ENCODE measurements at places on chromosomes 5 and 9.

DNA sequence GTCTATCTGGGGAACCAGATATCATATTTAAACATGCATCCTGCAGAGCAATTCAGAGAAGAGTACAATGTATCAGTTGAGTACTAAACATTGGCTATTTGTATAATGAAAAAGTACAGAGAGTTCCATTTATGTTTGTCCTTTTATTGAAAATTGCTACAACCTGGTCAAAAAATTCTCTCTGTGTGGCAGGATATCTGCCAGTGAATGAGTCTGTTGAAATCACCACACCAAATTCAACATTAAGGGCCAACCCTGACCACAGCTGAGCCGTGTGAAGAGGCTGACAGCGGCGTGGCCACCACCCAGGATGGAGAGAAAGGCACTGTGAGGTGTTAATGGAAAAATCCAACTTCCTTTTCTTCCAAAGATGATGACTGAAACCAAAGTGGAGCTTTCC lies 422.7 kb upstream of the PIK3R1 start:
- DNase-seq: no peak

- no peak for DNase-seq
Observed at GRCh38 chr5:126868338-126869004, 91.5 kb downstream of the LMNB1 start.

- DNase-seq: no peak
Observed at GRCh38 chr9:79651251-79651795, 79.6 kb downstream of the TLE4 start.

DNA sequence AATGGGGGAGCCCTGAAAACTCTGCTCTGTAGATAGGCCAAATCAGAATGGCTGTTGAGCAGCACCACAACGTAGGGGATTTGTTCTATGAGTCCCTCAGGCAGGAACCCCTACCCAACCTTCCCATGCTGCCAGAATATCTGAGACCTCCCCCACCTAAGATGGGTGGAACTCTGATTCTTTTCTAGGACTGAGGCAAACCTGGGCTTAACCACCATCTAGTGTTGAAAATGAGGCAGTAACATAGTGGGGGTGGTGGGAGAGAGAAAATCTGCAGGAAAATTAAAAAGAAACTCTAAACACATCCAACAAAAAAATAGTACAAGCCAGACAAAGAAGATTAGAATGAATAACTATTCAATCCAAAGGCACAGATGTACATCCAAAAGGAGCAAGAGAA lies 228.4 kb downstream of the ATPSCKMT start:
- DNase-seq: no peak

- no peak for DNase-seq
Observed at GRCh38 chr9:117231012-117231411, 183.8 kb downstream of the ASTN2 start.

DNA sequence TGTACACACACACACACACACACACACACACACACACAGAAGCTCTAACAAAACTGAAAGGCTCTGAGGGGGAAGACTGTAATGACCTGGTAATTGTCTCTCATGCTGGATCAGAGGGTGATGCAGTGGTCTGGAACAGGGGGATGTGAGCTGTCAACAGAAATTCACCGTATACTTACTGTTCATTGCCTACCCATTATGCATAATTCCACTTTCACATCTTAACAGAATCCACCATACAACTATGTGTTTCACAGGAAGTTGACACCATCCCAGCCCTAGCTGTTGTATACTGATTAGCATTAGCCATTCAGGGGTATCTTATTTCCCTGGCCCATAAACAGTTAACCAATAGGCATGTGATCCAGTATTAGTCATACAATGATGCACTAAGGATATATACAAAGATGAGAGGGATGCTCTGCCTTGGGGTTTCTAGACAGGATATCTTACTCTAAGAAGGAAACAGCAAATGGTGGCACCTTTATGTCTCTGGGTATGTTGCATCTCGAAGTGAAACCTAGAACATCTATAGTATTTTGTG lies 396.5 kb upstream of the BRINP1 start:
- no peak for DNase-seq

DNA sequence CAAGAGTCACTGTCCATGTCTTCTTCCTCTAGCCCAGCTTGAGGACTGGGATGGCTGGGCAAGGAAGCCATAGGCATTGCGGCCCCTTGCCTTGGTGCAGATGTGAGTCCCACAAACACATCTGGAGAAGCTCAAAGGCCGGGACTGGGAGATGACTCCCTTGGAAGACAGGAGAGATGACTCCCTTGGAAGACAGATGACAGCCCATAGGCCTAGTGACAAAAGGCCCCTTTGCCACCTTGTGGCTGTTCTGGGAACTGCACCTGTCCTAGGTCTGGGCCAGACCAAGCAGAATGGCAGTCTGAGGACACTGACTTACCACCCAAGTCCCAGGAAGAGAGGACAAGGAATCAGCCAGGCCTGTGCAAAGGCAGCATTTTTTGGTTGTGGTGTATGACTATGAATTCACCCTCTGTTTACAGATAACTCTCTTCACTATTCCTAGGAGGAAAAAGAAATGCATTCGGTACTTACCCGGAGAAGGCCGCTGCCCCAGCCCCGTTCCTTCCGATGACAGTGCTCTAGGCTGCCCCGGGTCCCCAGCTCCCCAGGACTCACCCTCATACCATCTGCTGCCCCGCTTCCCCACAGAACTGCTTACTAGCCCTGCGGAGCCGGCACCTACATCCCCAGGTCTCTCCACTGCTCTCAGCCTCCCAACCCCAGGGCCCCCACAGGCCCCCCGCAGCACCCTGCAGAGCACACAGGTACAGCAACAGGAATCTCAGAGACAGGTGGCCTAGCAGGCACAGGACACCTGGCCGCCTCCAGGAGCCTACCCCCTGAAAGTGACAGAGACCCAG lies 30.8 kb downstream of the SKP1 start:
- DNase-seq: peak; percentile 58

GRCh38 chr5:41193456-41194205 lies 19.7 kb downstream of the C6 start:
- no peak for DNase-seq

- DNase-seq: peak; percentile 27
Observed at GRCh38 chr9:36728651-36729520, 156.2 kb downstream of the MELK start.

GRCh38 chr5:1894243-1894642 lies 11.5 kb upstream of the IRX4 start:
- DNase-seq: no peak

DNA sequence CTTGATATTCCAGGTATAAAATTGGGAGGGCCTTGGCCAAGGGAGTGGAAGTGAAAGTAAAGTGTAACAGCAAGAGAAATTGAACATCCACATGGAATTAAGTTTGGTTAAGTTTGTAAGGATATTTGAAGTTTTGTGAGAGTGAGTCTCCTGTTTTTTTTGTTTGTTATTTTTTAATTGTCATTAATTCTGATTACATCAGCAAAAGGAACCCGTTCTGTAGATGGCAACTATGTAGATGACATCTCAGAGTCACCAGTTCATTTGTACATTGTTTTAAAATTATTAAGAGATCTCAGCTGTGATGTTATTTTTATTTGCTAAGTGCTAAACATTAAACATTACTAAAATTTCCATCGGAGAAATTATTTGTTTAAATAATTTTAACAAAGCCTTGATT lies 65.2 kb downstream of the XRCC4 start:
- DNase-seq: no peak

- DNase-seq: no peak
Observed at GRCh38 chr9:96423985-96424336, 5.8 kb upstream of the ZNF367 start.

DNA sequence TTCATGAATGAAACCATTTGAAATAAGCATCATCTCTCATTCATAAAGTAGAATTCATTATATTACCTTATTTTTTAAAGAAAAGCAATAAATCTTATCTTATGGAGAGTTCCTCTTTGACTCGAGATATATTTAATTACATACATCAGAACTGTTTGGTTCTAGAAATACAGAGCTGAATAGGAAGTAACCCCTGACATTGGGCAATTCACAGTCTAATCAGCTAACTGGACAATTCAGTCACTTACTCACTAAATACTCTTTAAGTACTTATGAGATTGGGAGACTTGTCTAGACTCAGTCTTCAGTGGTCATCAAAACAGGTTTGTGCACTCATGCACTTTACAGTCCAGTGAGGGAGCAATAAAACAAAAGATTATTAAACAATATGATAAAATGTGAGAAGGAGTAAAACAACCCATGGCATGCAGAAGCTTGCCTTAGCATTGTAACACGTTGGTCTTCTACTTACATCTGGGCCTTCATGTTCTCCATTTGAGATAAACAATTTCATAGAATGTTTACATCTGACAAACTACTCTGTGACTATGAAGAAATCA lies 11.5 kb upstream of the FBXO38 start:
- DNase-seq: no peak

DNA sequence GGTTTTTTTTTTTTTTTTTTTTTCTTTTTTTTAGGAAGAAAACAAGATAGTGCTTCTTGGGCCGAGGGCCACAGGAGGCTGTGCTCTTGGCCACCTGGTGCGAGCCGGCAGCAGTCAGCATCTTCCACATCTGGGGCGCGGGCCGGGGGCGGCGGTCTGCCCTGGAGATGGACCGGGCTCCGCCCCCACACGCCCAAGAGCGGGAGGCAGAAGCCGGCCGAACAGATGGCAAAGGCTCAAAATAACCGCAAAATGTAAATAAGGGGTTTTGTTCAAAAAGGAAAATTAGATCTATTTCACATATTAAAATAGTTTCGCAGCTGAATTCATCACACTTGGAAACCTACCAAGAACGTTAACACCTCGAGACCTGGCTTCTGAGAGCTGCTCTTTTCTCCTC lies 51.5 kb upstream of the UBAC1 start:
- no peak for DNase-seq

DNA sequence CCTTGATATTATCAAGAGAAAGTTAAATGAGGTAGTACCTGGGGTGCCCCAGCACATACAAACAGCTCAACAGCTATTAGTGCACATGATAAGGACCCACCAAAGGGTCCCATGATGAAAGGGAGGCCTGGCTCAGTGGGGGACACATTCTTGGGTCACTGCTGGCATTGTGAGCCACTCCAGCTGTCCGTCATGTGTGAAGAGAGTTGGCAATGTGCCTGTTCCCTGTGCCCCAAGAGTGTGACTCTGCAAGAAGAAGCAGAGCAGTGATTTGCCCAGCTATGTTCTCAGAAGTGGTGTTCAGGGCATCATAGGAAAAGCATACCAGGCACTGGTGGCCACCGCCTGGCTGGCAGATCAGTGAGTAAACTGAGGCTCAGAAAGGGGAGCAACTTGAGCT lies 37.1 kb upstream of the TDRD7 start:
- DNase-seq: no peak

DNA sequence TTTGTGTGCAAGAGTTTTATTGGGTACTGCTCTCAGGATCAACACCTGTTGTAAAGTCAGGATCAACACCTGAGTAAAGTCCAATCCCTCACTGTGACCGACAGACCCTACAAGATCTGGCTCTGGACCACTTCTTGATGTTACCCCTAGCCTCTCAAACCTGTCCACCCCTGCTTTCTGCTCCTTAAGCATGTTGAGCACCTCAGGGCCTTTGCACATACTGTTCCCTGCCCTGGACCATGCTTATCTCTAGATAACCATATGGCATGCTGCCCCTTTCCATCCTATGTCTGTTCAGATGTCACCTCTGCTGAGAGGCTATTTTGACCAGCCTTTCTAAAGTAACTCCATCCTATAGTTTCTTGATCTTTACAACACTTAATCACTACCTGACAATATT lies 269.6 kb downstream of the SMARCA2 start:
- no peak for DNase-seq

DNA sequence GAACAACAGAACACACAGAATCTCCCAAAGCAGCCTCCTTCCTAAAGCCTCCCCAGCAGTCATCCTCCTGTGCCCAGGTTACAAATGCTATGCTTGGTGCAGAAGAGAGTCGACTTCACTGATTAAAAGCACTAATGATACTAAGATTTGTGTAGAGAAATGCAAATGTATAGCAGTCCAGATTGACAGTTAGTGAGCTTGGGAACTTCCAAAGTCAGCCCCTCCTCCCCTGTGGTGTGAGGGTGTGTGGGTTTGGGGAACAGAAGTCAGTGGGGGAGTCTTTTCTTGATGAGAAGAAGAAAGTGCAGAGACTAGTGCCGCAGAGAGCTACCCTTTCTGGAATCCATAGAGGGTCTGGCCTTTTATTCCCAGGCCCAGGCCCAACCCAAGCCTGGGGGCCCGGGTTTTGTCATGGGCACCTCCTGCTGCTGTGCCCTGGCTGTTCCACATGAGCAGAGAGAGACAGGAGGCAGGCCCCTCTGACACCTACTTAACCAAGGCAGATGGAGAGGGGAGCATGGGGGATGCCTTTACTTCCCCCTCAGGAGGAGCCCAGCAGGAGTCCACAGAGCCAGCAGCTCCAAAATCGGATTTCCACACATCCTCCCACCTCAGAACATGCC lies 173.3 kb downstream of the DENND1A start:
- DNase-seq: no peak

DNA sequence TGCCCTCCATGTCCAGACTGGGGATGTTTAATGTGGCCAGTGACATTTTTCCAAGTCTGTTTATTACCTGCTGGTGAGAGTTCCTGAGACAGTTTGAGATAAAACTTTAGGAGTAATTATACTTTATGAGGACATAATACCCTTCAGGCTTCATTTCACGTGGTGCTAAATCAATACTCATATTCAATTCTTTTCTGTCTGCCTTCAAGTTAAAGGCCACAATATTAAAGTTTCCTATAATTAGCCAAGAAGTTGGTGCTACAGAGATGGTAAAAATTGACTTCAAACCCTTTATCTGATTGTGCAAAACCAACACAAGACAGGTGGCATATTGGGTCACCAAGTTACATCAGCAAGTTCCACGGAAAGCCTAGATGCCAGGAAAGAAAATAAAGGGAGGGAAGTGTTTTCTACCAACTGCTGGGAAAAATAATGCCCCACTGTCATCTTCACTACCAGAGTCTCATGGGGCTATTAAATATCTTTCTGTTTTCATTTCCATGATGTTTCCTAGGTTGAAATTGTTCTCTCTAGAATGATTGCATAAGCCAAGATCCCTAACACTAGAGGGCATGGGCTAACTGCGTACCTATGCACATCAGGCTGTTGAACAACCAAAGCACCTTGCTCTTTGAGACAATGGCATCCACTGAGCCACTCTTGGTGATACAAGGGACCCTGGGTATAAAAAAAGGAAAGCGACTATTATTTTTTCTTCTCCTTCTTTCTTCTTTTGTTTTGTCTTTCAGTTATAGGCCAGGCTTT lies 68.7 kb downstream of the INSYN2B start:
- no peak for DNase-seq

GRCh38 chr5:30765227-30765626 lies 428.3 kb upstream of the CDH6 start:
- no peak for DNase-seq

- DNase-seq: no peak
Observed at GRCh38 chr5:130995254-130995515, 169.9 kb downstream of the HINT1 start.

GRCh38 chr9:73152953-73153352 lies 1.3 kb downstream of the ANXA1 start:
- DNase-seq: no peak

GRCh38 chr9:27722866-27723265 lies 149.6 kb upstream of the C9orf72 start:
- DNase-seq: no peak

GRCh38 chr5:54013556-54014194 lies 296.7 kb downstream of the ARL15 start:
- DNase-seq: no peak

- peak; percentile 29 for DNase-seq
Observed at GRCh38 chr9:129141066-129142041, 30.1 kb downstream of the PTPA start.

All from stimulated activated CD8-positive, alpha-beta memory T cell treated with anti-CD3 and anti-CD28 coated beads, Interleukin-4, amount 100 ng/mL, for 4 hours (primary cell).